ENCODE measurements at places on chromosomes 1 and 21.

DNA sequence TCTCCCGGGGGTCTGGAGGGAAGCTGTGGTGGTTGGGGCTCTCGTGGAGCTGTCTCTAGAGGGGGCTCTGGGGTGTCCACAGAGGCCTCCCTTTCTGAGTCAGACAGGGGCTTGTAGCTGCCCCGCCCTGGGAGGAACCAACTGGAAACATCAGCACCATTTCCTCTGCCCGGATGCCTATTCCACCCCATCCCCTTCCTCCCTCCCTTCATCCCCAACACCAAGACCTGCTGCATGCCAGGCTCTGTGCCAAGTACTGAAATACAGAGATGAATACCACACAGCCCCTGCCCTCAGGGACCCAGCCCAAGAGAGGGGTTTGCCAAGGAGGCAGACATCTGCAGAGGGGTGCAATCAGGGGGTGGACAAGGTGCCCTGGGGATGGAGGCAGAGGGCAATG lies 125.6 kb upstream of the ADAR start:
- no peak for DNase-seq

- DNase-seq, result no peak
Measured at GRCh38 chr1:111582644-111583618, 36.7 kb upstream of the RAP1A start.

DNA sequence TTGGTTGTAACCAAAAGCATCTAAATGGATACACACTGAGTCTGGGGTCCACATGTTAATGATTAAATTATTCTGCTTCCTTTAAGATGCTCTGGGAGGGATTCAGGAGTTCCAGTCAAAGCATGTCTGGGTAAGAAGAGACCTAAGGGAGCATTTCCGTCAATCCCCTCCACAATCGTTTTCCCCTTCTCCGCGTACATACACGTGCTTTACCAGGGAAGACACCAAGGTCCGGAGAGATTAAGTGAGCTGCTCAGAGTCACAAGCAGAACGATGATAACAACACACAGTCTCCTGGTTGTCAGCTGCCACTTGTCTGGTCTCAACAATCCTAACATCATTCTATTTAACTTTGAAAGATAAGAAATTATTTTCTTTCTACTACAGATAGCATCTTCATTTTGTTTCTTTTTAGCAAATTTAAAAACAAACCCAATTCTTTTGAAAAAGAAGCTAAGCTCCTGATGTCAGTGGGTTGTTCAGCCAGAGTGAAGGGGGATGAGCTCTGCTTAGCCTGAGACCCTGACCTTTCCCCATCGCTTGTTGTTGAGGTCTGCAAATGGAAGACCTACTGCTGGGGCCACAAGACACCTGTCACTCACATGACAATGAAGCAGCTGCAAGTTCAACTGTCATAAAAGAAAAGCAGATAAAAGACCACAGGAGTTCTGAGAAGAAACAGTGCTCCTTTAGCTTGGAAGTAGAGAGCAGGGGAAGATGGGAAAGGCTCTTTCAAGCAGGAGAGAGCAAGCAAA lies 4.5 kb downstream of the PAFAH2 start:
- no peak for DNase-seq

- no peak for DNase-seq
Measured at GRCh38 chr21:41897700-41898099, 18.6 kb upstream of the PRDM15 start.

DNA sequence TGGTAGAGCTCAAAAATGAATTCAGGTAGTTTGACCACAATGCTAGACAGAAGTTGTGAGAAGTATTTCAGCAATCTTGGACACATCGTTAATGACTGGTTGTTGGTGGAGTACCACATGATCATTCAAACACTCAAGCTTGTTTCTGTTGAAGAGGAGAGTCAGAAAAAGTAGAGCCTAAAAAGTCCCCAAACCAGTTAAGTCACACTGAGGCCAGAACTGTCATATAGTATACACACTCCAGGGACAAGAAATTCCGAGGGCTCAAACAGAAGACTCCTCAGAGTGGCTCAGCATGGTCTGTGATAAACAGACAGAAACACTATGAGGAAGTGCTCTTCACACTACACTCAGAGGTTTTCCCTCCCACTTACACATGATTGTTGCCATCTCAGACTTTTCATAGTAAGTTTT lies 5.8 kb downstream of the TRIM33 start:
- no peak for DNase-seq

DNA sequence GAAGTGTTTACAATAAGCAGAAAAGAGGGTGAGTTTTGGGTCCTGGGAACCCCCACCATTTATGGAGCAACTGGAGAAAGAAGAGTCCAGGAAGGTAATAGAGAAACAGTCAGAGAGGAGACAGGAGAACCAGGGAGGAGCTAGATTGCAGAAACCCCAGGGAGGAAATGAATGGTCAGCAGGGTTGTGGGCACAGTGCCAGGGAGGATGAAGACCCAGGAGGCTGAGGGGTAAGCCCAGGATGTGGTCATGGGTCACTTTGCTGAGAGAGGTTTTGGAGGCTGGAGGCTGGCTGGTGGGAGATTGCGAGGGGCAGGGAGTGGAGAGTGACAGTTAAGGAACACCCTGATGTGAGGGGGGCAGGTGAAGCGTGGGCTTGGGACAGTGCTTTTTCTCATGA lies 169.9 kb upstream of the CSF3R start:
- no peak for DNase-seq

DNA sequence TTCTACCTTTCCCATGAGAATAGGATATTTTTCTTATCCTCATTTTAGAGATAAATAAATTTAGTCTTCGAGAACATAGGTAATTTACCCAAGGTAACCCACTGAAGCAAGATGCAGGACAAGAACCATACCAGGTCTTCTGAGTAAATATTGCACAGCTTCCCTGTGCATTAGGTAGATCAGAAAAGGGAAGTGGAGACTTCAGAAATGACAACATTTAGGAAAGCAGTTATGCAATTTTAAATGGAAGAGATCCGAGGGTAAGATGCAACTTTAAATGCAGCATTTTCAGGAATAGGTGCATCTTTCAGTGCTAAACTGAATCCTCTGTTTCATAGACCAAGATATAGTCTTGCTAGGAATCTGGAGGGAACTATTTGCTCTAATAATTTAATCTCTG lies 206.4 kb upstream of the SGIP1 start:
- no peak for DNase-seq

GRCh38 chr1:56382929-56383328 lies 196.4 kb downstream of the PLPP3 start:
- DNase-seq, result no peak

GRCh38 chr1:107683683-107684082 lies 281.3 kb downstream of the VAV3 start:
- DNase-seq, result no peak

DNA sequence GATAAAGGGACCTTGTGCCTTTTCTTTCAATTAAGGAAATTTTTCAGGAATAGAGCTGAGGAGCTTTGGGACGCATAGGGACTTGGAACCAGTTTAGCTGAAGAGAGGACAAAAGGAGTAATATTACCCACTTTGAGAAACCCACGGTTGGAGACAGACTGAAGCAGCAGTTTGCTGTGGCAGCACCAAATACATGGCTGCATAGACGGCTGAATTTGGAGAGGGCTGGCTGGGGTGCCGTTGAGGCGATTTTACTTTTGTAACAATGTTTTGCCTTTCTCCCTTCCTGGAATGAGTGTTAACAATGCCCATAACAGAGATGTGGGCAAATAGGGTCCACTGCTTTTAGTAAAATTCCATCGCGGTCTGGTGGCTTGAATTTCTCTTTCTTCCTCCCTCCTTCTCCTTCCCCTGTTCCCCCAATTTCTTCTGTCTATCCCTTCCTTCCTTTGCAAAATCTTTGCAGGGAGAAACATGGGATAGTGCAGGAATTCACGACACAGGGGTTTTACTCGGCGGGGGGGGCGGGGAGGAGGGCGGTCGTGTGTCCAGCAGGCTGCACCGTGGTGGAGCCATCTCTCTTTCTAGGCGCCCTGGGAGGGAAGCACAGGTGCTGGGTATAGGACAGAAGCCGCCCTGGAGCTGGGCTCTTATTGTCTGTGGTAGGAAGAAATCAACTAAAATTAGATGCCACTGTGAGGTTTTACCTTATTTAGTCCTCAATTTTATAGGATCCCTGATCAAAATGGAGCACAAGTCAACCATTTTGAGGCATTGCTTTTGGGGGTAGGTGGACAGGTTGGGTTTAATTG lies 6.8 kb downstream of the LHX4 start:
- no peak for DNase-seq

GRCh38 chr1:39105061-39105840 lies 79.1 kb downstream of the NDUFS5 start:
- peak; percentile 61 for DNase-seq

GRCh38 chr1:220767312-220768125 lies 19.2 kb upstream of the MTARC1 start:
- DNase-seq, result no peak

GRCh38 chr1:83996191-83996590 lies 2.7 kb downstream of the TTLL7 start:
- no peak for DNase-seq

DNA sequence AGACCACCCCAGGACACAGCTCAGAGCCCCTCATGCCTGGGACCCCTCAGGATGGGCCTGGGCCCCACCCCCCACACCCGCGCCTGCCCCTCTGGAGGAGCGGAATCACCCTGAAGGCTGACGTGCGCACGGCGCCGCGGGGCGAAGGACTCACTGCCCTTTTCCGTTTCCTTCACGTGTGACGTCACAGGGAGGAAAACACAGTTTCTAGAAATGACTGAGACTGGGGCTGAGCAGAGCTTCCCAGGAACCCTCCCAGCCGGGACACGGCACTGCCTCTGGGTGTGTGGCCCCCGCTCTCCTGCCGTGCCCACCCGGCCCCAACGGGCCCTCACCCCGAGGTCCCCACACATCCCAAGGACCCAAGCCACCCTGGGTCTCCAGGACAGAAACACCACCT lies 5.4 kb upstream of the TNFRSF4 start:
- DNase-seq, result no peak

DNA sequence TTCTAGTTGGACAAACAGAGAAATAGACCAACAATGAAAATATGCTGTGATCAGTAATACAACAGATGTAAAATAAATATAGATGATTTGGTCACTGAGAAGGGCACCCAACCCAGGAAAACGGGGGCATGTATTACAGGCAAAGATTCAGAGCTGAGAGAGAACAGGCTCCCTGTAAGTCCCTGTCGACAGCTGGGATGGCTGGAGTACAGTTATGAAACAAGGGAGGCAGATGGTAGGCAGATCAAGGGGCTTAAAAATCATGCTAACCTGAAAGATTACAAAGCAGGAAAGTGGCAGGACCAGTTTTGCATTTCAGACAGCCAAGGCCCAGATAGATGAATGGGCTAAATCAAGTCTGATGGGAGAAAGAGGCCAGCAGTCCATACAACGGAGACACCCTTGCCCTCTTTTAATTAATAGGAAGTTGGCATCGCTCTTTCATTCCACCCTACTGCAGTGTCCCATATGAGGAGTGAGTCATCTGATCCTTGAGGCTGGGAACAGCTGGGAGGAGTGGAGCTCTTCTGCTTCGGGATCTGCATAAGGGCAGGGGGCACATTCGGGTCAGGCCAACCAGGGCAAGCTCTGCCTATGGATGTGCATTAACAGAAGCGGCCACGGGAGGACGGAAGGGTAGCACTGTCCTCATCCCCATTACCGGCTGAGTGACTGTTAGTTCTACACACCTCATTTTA lies 171.1 kb downstream of the DAB1 start:
- no peak for DNase-seq

DNA sequence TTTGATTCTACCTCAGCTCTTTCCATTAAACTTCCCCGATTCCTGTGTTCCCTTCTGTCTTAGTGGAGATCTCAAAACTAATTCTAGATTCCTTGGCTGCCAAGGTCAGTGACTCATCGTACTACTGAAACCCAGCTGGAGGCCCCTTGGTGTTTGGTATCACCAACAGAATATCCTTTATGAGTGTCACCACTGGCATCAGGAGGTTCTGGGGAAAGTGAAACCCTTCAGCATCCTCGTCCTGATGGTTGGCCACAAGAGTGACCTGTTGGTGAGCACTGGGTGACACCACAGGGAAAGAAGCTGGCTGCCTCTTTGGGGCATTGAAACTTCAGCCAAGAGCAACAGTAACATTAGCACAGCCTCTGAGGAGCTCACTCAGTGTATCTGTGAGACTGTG lies 9.6 kb downstream of the RAB42 start:
- no peak for DNase-seq

- peak; percentile 5 for DNase-seq
Measured at GRCh38 chr21:17554679-17555465, 42.0 kb downstream of the CXADR start.

- DNase-seq, result no peak
Measured at GRCh38 chr1:51301844-51302162, 28.6 kb downstream of the TTC39A start.

GRCh38 chr1:218874313-218874712 lies 299.4 kb upstream of the LYPLAL1 start:
- no peak for DNase-seq

DNA sequence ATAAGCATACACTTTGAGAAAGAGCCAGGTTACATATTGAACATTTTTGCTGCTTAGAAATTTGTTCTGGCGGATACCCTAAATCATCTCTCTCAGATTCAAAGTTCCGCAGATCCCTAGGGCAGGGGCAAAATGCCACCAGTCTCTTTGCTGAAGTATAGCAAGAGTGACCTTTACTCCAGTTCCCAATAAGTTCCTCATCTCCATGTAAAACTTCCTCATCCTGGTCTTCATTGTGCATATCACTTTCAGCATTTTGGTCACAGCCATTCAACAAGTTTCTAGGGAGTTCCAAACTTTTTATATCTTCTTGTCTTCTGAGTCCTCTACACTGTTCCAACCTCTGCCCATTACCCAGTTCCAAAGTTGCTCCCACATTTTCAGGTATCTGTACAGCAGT lies 23.3 kb upstream of the LYPD8 start:
- no peak for DNase-seq

DNA sequence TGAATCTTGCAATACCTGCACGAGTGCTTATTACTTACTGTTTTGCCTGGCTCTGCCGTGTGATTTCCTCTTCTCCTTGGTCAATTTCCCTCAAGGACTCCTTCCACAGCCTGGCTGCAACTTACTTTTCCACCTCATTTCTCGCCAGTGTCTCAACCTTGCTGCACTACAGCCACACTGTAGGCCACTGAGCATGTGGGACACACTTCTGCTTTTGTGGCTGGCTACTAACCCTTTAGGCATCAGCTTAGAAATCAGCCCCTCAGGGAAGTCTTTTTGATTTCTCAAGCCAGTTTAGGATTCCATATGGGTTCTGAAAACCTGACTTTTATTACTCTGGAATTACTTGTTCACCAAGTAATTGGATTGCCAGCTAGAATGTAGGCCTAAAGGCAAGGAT lies 5.2 kb upstream of the DMRTB1 start:
- no peak for DNase-seq

GRCh38 chr1:43062527-43063095 lies 103.9 kb upstream of the SLC2A1 start:
- DNase-seq, result no peak
